Left renal cortex interstitium (tissue), 4 donors: ENCODE measurements at places on chromosomes 3 and 15. TPM values are rescaled to one million over a fixed set of nuclear protein-coding genes. Genes with fewer than 3 reads are reported as not detected.

Gene LCTL
- 0.77 TPM for polyA plus RNA-seq

Gene GLDN
- 0.62 TPM for polyA plus RNA-seq

Gene KBTBD13
- polyA plus RNA-seq = 0.05 TPM

Gene FBXO40
- 0.02 TPM for polyA plus RNA-seq

Gene BFSP2
- polyA plus RNA-seq = not detected

DNA sequence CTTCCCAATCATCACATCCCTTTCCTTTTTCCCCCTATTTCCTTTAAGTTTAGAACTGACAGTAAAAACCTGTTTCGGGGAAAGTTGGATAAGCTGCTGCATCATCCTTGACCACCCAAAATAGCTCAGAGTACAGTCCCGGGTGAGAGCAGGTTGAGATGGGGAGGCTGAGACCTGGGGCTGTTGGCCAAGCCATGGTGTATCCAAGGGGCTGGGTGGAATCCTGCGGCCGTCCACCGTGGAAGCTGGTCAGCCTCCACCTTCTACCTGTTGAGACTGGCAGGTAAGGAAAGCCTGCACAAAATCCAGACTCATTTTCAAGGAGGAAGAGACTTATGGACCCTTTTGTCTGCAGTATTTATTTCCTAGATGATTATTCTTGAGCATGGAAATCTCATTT, 128.2 kb upstream of the PLXNA1 start:
- DNase-seq = no peak

DNA sequence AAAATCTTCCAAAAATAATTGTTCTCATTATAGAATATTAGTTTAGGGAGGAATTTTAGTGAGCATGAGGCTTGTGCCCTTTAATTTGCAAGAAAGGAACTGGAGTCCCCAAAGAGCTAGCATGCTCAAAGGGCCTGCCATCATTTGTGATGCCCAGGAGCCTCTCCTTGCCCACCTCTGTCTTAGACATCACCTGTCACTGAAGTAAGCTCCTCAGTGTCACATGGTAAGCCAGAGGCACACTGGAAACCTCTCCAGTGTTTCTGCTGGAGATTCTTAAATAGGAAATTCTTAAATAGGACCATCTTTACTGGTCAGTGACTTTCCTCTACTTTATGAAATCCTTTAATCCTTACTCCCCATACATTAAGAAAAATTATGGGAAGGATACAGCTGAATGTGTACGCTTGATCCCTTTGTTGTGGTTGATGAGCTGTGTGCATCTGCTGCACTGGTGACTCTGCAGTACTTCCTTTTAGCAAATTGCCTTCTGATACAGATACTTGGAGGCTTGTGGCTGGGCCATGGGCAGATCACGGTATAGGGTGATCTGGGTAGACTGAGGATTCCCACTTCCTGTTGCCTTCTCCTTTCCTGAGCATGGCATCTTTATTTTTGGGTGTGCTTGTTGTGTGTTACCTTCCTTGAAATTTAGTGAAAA, 197.4 kb downstream of the KLHL25 start:
- DNase-seq = no peak

- no peak for DNase-seq
These were observed 97.0 kb upstream of the HES1 start for GRCh38 chr3:194038960-194039359.

DNA sequence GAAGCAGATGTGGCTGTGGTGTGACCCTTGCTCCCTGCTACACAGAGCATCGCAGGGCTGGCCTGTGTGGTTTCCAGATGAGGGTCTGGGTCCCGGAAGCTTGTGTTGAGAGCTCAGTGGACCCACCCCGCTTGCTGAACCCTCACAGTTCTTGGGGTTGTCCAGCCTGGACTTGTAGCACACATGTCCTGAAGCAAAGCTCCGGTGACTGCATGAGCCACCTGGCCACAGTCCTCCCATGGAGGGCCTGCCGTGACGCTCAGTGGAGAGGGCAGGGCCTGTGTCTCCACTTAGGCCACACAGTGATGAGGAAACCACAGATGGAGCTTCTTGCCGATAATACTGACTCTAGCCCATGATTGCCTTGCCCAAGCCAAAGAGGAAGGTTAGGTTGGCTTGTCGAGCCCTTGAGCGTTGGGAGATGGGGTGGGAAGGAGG, 62.6 kb downstream of the RGMA start:
- no peak for DNase-seq

GRCh38 chr3:140510303-140510861, 167.5 kb upstream of the TRIM42 start:
- DNase-seq = no peak

- DNase-seq = no peak
These were observed 105.3 kb upstream of the PDZRN3 start for GRCh38 chr3:73729969-73730440.

DNA sequence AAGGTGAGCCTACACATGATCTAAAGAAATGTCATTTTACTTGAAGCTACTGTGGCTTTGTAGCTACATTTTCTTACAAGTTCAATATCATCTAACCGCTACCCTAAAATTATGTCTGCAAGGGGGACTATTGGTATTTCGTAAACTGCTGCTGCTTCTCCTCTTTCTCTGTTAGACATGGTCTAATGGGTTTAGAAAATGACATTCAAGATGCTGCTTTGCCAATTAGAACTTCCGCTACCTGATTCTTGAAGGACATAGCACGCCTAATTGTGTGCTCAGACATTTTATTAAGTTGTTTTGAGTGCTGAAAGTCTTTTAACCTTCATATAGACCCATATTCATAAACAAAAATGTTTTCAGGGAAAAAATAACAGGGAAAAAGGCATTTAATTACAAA, 283.7 kb upstream of the ICE2 start:
- no peak for DNase-seq

DNA sequence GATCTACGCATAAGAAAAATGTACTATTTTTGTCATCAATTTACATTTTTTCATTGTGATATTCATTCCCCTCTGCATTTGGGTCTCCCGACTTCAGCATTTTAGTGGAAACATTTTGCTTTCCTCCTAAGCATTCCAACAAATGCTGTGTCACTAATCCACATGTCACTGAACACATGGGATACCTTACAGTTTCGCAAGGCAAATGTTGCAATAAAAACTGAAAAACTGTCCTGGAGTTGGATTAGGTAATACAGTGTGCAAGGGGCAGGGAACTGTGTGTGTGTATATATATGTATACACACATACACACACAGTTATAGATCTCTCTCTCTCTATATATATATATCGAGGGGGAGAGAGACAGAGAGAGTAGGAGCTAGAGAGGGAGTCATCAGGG, 632.2 kb downstream of the MAGI1 start:
- DNase-seq = no peak

DNA sequence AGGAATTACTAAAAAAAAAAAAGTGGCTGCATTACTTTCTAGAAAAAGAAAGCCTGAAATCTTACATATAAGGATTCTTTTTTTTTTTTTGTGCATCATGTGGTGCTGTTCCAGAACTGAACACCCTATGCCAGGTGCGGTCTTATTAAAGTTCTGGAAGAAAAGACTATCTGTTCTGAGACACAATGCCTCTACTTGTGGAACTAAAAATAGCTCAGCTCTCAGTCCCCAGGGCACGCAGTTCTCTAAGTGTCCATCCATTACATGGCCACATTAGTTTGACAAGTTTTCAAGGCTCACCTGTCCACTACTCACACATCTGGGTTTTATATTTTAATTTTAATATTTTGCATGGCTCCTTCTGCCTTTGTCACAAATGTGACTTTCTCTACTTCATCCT, 126.6 kb upstream of the ADAMTS9 start:
- no peak for DNase-seq

GRCh38 chr15:100335335-100335999, 6.3 kb downstream of the ADAMTS17 start:
- no peak for DNase-seq

- DNase-seq = no peak
These were observed 30.1 kb upstream of the SPTSSB start for GRCh38 chr3:161401389-161401788.

DNA sequence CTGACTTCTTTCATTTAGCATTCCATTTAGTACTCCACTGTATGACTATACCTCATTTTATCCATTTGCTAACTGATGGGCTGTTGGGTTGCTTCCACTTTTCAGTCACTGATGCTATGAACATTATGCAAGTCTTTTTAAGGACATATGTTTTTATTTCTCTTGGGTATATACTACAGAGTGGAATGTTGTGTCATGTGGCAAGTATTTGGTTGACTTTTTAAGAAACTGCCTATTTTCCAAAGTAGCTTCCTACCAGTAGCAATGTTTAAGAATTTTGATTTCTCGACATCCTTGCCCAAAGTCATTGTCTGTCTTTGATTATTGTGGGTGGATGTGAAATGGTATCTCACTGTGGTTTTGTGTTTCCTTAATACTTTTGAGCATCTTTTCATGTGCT, 110.1 kb upstream of the TPM1 start:
- DNase-seq = no peak

- no peak for DNase-seq
These were observed 442.0 kb downstream of the LPP start for GRCh38 chr3:188595890-188596376.

- no peak for DNase-seq
These were observed 20.0 kb downstream of the DHX36 start for GRCh38 chr3:154304116-154304786.

- DNase-seq = no peak
These were observed 12.8 kb downstream of the NUDT16 start for GRCh38 chr3:131394400-131394799.

DNA sequence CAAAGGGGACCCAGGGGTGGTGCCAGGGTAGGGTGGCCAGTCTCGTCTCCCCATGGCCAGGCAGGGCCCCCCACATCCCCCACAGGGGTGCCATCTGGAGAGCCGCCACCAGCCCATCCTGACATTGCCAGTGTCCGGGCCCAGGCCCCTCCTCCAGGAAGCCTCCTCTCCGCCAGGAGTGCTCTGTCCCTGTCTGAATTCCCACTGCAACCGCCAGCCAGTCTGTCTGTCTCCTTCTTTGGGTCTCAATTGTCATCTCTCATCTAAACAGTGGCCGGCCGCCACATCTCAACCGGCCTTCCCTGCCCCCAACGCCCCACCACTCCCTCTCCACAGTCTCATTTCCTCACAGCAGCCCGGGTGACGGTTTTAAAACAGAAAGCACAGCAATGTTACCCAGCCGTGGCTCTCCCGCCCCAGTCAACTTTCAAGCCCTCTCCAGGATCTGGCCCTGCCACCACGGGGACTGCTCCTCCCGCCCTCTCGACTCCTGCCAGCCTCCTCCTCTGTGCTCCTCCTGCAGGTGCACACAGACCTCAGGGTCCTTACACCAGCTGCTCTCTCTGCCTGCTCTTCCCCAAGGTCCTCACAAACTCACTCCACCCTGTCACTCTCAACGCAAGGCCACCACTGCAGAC, 57.0 kb downstream of the IQSEC1 start:
- no peak for DNase-seq

- DNase-seq = no peak
These were observed 330 bp upstream of the TBC1D2B start for GRCh38 chr15:78077871-78078210.

DNA sequence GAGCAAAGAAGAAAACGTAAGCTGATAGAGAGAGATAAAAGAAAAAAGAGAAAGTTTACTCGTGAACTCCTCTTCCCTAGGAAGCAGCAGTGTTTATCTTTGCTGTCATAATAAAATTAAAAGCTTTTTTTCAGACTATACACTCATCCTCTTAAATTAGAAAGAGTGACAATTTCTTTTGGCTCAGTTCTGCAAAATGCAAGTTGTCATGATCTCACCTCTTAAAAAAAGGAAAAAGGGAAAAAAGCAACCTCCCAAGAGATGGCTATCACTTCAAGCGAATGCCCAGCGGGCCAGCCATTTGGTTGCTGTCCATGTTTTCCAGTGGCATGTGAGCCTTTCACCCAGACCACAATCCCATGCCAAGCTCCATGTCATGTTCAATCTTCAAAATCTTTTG, 7.0 kb upstream of the THBS1 start:
- no peak for DNase-seq

DNA sequence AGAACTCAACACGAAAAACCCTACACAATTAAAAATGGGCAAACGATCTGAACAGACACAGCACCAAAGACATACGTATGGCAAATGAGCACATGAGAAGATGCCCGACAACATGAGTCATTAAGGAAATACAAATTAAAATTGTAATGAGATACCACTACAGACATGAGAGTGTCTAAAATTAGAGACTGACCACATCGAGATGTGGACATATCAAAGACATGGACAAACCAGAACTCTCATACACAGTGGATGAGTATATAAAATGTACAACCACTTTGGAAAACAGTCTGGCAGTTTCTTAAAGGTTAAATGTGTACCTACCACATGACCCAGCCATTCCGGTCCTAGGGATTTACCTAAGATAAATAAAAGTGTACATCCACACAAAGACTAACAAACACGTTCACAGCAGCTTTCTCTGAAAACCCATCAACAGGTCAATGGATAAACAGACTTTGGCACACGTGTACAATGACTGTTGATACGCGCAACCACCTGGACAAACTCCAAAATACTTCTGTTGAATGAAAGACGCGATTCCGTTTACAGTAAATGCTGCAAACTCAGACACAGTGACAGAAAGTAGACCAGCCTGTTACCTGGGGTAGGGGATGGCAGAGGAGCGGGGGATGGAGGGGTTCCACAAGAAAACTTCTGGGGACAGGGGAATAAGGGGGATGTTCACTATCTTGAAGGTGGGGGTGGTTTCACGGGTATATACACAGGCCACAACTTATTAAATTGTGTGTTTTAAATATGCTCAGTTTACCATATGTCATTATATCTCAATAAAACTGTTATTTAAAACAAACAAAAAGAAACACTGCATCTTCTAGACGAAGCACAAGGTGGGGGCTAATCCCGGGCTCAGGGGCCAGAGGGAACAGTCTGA, 2.1 kb downstream of the TNK2 start:
- no peak for DNase-seq

GRCh38 chr3:11407644-11408043, 135.4 kb downstream of the ATG7 start:
- no peak for DNase-seq
